Nephron progenitor cell (in vitro differentiated cells): ENCODE measurements at places on chromosomes 16 and 17.
A peak's percentile ranks its signal among the peaks of the same experiment; 100 is the strongest.

GRCh38 chr16:48478393-48478792 is 93.2 kb upstream of the SIAH1 start:
- H3K4me3 ChIP-seq, result no peak overlapping the region
- no peaks in the 10 kb centered on the region for H3K4me1 ChIP-seq
- H3K27ac ChIP-seq, result no peak overlapping the region
- no peak for DNase-seq
- H3K36me3 ChIP-seq, result no peaks in the 10 kb centered on the region
- peaks cover 6% of the 10 kb centered on the region for H3K27me3 ChIP-seq

DNA sequence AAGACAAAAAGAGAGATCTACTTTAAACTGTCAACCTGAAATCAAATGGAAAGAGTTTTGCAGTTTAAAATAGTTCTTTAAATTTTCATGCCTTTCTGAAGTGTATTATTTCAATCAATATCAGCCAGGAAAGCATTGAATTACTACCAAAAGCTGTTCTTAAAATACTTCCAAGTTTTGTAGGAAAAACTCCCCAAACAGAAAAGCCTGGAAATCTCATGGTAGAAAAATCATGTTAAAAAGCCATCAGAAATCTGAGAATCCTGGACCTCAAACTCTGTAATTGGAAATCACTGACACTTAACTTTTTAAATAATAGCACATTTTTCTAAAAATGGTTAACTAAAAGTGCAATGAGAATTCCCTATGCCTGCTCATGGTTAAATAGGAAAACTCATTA is 63.3 kb upstream of the CNTNAP4 start:
- H3K4me1 ChIP-seq, result no peaks in the 10 kb centered on the region
- no peaks in the 10 kb centered on the region for H3K27me3 ChIP-seq
- no peak overlapping the region for H3K4me3 ChIP-seq
- no peak for DNase-seq
- no peak overlapping the region for H3K27ac ChIP-seq

DNA sequence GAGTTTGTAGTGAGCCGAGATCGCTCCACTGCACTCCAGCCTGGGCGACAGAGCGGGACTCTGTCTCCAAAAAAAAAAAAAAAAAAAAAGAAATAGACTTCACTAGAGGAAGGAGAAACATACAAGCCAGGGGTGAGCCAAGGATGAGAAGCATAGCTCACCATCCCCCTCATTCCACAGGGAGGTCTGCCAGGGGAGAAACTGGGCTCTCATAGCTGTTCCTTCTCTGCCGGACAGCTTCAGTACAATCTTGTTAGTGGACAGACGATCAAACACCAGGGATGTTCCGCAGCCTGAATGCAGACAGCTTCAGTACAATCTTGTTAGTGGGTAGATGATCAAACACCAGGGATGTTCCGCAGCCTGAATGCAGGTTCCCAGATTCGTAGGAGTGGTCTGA is 509.6 kb downstream of the CDH13 start:
- peaks cover 30% of the 10 kb centered on the region for H3K4me1 ChIP-seq
- peaks cover 14% of the 10 kb centered on the region for H3K27me3 ChIP-seq
- no peak for DNase-seq
- H3K27ac ChIP-seq, result no peak overlapping the region
- H3K4me3 ChIP-seq, result peak overlapping the region; percentile 13

DNA sequence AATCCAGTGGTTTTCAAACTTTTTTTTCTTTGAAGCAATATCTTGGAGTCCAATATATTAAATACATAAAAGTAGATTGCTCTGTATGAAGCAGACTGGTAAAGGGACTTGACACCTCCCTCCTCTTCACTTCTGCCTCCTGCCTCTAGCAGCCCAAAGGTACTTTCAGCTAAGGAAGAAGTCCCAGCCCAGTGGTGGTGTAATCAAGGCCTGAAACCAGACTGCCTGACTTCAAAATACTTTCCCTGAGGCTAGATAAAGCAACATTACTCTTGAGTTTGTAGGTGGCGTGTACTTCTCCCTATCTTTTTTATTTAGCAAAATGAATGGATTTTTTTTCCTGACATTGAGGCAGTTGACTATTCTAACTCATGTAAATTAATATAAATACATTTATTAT is 122.4 kb upstream of the TMEM97 start:
- no peaks in the 10 kb centered on the region for H3K27me3 ChIP-seq
- peaks cover 35% of the 10 kb centered on the region for H3K36me3 ChIP-seq
- peak overlapping the region; percentile 59 for H3K27ac ChIP-seq
- H3K4me3 ChIP-seq, result no peak overlapping the region
- no peak for DNase-seq

DNA sequence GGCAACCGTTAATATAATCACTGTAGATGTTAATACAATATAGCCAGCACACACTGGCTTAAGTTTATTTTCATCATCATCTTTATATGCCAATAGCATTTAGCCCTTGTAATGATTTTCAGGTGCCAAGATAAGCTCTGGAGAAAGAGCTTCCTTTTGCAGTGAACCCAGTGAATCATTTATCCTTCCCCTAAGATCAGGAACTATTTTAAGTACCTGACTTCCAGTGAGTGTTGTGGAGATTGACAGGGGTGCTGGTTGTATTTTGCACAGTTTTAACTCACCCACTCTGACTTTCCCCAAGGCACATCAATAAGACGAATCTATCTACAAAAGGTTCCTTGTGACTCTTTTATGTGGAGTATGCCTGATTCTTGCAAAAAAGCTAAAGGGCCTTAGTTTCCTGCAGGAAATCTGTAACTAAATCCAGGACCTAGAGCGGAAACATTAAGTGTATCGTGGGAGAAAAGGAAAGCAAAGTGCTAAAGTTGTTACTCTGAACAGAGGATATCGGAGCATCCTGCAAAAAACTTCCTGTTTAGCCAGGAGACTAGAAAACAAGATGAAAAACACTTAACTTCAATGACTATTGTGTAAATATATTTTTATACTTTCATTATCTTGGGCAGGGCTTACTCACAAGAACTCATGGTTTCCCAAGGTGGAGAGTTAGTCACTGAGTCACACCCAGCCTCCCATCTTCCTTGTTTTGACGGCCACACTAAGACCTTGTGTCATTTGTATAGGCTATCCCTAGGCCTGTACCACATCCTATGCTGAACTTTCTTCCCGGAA is 183.6 kb downstream of the MAP2K6 start:
- H3K27me3 ChIP-seq, result peaks cover 12% of the 10 kb centered on the region
- no peak overlapping the region for H3K4me3 ChIP-seq
- H3K4me1 ChIP-seq, result no peaks in the 10 kb centered on the region
- H3K36me3 ChIP-seq, result no peaks in the 10 kb centered on the region

GRCh38 chr16:81099958-81100357 is 3.8 kb upstream of the GCSH start:
- H3K4me3 ChIP-seq, result no peak overlapping the region
- peaks cover 11% of the 10 kb centered on the region for H3K4me1 ChIP-seq
- no peak overlapping the region for H3K27ac ChIP-seq
- no peak for DNase-seq

DNA sequence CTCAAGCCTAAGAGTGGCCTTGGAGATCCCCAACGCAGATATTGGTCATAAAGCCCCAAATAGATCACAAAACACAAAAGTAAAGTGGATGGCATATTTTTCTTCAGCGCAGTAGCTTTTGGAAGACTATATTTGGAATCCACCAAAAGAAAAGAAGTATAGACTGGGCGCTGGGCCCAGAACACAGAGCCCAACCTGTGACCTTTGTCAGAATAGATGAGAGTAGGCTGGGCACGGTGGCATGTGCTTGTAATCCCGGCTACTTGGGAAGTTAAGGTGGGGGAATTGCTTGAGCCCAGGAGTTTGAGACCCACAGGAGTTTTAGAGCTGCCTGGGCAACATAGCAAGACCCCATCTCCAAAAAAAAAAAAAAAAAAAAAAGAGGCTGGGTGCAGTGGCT is 14.6 kb downstream of the SCIMP start:
- DNase-seq, result no peak
- no peak overlapping the region for H3K27ac ChIP-seq
- peaks cover 3% of the 10 kb centered on the region for H3K27me3 ChIP-seq
- H3K4me3 ChIP-seq, result no peak overlapping the region

GRCh38 chr16:51389881-51390280 is 238.8 kb upstream of the SALL1 start:
- DNase-seq, result no peak
- peaks cover 66% of the 10 kb centered on the region for H3K4me1 ChIP-seq
- peaks cover 3% of the 10 kb centered on the region for H3K27me3 ChIP-seq
- H3K27ac ChIP-seq, result no peak overlapping the region

GRCh38 chr17:74987909-74988711 is 678 bp downstream of the CDR2L start:
- H3K27ac ChIP-seq, result peak overlapping the region; percentile 64
- peak; percentile 78 for DNase-seq
- no peaks in the 10 kb centered on the region for H3K36me3 ChIP-seq
- H3K4me1 ChIP-seq, result peaks cover 41% of the 10 kb centered on the region

- H3K4me3 ChIP-seq, result peak overlapping the region; percentile 97
- peaks cover 32% of the 10 kb centered on the region for H3K4me1 ChIP-seq
- H3K27ac ChIP-seq, result peak overlapping the region; percentile 80
- peaks cover 29% of the 10 kb centered on the region for H3K36me3 ChIP-seq
- DNase-seq, result no peak
Observed at GRCh38 chr17:60077672-60078519, 825 bp downstream of the HEATR6 start.

DNA sequence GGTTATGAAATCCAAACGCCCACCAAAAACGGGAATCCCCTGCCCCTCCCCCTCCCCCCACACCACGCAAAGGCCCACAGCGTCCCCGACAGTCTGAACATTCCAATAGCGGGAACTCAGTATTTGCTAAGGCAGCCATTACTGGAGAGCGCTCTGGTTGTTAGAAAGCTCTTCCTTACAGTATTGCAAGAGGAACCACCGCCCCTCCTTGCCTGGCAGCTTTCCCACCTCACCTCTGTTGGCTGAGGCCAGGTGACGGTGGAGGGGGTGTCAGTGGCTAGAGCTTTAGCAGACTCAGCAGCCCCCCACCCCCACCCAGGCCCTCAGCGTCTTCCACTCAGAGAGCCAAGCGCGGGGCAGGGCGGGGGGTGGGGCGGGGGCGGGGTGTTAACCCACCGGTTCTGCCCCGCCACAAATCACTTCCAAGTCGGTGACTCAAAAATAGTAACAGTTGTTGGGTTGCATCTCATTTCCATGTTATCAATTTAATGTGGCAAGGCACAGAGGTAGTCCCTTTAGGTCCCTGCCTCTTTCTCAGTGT is 2.2 kb upstream of the PLEKHH3 start:
- peaks cover under 1% of the 10 kb centered on the region for H3K36me3 ChIP-seq
- peak overlapping the region; percentile 96 for H3K27ac ChIP-seq
- peaks cover 74% of the 10 kb centered on the region for H3K4me1 ChIP-seq
- peaks cover 18% of the 10 kb centered on the region for H3K27me3 ChIP-seq
- DNase-seq, result no peak

DNA sequence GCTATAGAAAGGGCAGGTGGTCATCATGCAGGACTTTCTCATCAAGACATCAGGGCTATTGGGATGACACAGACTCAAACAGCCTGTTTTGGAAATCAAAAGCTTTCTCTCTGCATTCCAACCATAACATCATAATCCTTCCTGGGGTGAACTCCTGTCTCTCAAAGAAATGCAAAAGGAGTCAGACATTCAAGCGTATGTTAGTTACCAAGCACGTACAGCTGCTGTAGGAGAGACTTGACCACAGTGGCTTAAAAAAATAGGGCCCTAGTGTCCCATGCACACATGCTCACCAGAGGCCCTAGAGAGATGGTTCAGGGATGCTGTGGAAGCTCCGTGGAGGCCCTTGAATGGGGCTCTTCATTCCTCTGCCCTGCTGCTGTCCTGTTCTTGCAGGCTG is 24.6 kb upstream of the FOXF1 start:
- DNase-seq, result no peak
- H3K36me3 ChIP-seq, result no peaks in the 10 kb centered on the region
- no peak overlapping the region for H3K27ac ChIP-seq
- H3K27me3 ChIP-seq, result peaks cover 67% of the 10 kb centered on the region
- peaks cover 11% of the 10 kb centered on the region for H3K4me1 ChIP-seq

- peaks cover 23% of the 10 kb centered on the region for H3K27me3 ChIP-seq
- no peak for DNase-seq
- no peak overlapping the region for H3K4me3 ChIP-seq
- H3K4me1 ChIP-seq, result peaks cover 29% of the 10 kb centered on the region
- H3K36me3 ChIP-seq, result no peaks in the 10 kb centered on the region
- H3K27ac ChIP-seq, result no peak overlapping the region
Observed at GRCh38 chr17:31412511-31412910, 21.0 kb downstream of the RAB11FIP4 start.

DNA sequence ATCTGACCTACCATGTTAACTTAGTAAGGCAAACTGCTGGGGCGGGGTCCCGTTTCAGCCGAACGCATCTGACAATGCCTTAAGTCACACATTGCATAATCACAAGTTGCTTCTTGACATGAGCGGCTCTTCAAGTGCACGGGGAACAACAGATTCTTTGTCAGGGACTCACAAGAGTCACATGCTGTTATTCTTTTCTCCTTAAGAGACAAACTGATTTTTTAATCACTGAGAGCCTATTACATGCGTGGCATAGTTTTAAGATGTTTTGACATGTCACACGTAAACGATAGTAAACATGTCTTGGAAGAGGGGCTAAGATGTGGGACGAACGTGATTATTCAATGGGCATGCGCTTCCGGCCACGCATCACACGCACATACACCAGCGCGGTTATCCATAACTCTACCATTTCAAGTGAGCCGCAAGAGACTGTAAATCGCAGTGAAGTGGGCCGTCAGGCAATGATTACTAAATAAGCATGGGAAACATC is 63.4 kb downstream of the ADCY9 start:
- H3K36me3 ChIP-seq, result no peaks in the 10 kb centered on the region
- peaks cover 36% of the 10 kb centered on the region for H3K4me1 ChIP-seq
- H3K27me3 ChIP-seq, result peaks cover 14% of the 10 kb centered on the region
- peak overlapping the region; percentile 20 for H3K27ac ChIP-seq

GRCh38 chr17:19265755-19266154 is 28.6 kb downstream of the EPN2 start:
- no peak overlapping the region for H3K4me3 ChIP-seq
- no peaks in the 10 kb centered on the region for H3K27me3 ChIP-seq
- DNase-seq, result no peak
- peak overlapping the region; percentile 67 for H3K27ac ChIP-seq

DNA sequence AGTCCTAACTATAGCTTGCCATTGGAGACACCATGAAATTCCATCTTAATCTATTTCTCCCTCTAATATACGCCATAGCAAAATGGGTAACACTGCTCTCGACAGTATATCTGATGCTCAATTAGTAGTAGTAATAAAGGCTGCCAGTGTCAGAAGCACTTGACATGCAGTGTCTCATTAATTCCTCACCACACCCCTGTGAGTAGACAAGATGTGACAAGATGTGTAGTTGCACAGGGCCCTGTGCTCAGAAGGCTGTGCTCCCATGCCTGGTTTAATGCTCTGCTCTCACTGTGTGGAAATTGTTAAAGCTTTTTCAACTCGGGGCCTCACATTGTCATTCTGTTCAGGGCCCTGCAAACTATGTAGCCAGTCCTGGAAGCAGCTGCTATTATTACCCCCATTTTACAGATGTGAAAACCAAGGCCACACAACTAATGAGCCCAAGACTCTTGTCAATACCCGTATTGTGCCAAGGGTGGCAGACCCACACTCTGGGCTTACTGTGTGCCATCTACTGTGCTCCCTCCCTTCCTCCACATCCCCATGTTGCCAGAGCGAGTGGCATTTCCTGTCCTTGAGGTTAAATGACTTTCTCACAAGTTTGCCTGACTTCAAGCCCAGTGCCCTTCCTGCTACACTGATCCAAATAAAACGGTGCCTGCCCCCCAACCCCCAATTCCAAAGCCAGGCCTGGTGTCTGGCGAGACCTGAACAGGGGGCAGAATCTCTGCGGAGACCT is 287.3 kb upstream of the CCL2 start:
- H3K36me3 ChIP-seq, result no peaks in the 10 kb centered on the region
- peak overlapping the region; percentile 10 for H3K27ac ChIP-seq
- H3K27me3 ChIP-seq, result peaks cover 12% of the 10 kb centered on the region
- no peak for DNase-seq
- peaks cover 20% of the 10 kb centered on the region for H3K4me1 ChIP-seq
- H3K4me3 ChIP-seq, result no peak overlapping the region
